NCI-H226 (cell line): ENCODE measurements at places on chromosomes 5 and 9.

GRCh38 chr5:124550731-124551130 lies 195.7 kb downstream of the ZNF608 start:
- no peak for DNase-seq

GRCh38 chr9:75242426-75242825 lies 154.1 kb downstream of the OSTF1 start:
- no peak for DNase-seq

- DNase-seq, result no peak
Observed at GRCh38 chr9:87886933-87887505, 4.3 kb downstream of the SPATA31E1 start.

- DNase-seq, result no peak
Observed at GRCh38 chr5:160385496-160385895, 14.4 kb downstream of the FAM200C start.

GRCh38 chr5:165887147-165887546 lies 2381.7 kb downstream of the MAT2B start:
- DNase-seq, result no peak

GRCh38 chr9:105269593-105269992 lies 25.1 kb downstream of the SLC44A1 start:
- DNase-seq, result no peak

DNA sequence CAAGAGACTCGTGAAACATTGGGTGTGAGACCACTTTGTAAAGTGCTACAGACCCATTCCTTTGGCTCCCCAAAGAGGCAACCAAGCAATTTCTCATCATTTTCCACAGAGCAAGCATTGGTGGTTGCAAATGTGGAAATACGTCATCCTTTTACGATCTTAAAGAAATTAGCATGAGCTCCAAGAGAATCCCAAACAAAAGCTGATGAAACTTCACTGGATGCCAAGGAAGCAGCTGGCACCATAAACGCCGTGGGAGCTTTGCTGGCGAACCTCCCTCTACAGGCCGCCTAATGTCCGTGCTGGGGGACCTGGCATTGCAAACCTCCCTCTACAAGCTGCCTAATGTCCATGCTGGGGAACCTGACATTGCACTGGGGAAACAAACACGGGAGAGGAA lies 432.4 kb downstream of the ACTL7B start:
- no peak for DNase-seq

DNA sequence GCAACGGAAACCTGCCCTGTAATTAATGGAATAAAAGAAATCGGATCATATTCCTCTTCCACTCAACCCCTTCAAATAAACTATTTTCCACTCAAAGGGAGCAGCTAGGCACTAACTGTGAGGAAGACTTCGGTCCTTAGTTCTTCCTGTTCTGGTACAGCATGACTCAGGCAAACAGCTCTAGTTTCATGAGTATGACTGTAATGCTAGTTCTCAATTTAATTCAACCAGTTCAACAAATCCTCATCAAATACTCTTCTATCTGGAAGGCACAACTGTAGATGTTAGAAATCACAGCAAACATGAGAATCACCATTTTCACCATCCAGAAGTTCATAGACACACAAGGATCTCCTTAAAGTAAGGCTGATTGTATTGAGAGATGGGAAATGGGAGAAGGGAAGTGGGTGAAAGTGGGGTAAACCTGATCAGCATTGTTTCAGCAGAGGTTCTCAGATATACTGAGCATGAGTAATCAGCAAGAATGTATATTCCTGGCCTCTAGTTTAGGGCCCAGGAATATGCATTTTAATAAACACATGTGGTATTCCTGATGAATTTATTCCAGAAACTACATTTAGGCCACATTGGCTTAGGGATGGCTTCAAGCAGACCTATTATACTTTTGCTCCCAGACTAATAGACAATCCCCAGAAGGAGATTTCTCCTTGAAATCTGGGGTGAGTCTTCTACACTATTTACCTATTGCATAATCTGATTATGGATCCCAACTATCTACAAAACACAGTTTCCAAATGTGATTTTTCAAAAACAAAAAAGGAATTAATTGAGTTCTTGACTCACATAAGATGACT lies 141.1 kb upstream of the SLC12A2 start:
- no peak for DNase-seq

DNA sequence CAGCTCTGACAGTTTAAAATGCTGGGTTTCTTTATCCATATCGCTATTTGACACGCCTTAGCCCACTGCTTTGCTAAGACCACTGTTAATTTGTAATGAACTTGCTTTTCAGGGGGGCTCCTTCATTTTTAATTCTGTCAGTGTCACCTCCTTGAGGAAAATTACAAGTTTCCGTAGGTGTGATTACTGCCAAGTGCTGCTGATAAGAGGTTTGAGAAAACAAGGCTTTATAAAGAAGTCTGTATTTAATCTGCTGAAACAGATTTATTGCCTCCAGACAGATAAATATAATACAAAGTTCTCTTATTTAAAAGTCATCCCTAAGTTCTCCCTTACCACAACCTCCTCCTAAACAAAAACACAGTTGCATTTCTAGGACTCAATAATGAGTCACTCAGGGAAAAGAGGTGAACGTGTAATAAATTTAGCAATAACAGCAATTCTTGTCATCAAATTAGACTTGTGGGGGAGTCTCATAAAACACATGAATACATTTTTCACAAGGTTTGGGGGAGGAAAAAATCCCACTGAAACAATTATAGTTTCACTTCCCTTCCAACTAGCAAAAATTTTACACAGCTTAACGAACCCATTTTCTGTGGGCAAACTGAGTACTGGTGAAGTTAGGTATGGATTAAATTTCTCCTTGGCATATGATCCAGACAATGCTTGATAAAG lies 72.8 kb downstream of the MAPKAP1 start:
- peak; percentile 51 for DNase-seq

- DNase-seq, result no peak
Observed at GRCh38 chr5:137507150-137507549, 8.0 kb upstream of the SPOCK1 start.

GRCh38 chr5:141778206-141778605 lies 96.2 kb upstream of the ARAP3 start:
- peak; percentile 97 for DNase-seq

DNA sequence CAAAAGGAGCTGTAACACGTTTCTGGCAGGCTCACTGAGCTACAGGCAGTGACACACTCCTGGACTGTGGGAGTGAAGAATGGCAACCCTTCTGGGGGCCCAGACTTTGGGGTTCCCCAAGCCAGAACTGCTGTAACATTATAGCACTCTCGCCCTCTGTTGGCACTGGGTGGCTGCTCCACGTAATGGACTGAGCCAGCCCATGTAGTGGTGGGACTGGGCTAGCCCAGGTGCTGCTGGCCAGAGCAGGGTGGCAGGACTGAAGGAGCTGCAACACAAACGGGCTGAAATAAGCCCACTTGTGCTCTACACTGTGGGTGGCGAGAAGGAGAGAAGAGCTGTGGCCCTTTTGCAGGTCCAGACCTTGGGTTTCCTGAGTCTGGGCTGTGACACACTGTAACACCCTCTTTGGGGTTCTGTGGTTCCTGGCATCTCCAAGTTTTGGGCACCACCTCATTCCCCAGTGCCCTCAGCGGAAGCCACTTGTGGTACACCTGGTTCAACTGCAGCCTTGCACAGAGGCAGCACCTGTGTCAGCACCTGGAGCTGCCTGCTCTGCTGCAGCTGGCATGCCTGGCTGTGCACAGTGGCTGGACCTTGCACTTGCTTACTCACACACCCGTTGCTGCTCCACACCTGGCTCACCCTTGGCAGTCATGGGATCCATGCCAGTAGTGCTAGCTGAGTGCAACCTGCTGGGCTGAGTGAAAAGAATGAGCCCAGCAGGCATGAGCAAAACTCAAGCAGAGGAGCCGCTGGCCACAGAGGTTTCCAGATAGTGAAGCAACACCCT lies 95.0 kb upstream of the PRR16 start:
- DNase-seq, result no peak

GRCh38 chr9:35758475-35759050 lies 4.5 kb upstream of the MSMP start:
- no peak for DNase-seq

DNA sequence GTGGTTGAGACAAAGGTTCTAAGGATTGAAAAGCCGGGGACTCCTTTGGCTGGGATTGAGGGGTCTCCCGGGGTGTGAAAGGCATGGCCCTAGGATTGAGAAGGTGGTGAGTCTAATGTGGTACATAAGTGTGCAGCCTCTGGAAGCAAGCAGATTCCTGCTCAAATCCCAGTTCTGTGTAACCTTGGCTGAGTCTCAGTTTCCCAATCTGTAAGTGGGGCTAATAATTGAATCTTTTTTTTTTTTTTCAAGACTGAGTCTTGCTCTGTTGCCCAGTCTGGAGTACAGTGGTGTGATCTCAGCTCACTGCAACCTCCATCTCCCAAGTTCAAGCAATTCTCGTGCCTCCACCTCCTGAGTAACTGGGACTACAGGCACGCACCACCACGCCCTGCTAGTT lies 5.9 kb downstream of the SH2D3C start:
- DNase-seq, result no peak
